Activated CD4-positive, alpha-beta T cell treated with anti-CD3 and anti-CD28 coated beads for 48 hours (primary cell): ENCODE measurements at places on chromosomes 16 and 17.

DNA sequence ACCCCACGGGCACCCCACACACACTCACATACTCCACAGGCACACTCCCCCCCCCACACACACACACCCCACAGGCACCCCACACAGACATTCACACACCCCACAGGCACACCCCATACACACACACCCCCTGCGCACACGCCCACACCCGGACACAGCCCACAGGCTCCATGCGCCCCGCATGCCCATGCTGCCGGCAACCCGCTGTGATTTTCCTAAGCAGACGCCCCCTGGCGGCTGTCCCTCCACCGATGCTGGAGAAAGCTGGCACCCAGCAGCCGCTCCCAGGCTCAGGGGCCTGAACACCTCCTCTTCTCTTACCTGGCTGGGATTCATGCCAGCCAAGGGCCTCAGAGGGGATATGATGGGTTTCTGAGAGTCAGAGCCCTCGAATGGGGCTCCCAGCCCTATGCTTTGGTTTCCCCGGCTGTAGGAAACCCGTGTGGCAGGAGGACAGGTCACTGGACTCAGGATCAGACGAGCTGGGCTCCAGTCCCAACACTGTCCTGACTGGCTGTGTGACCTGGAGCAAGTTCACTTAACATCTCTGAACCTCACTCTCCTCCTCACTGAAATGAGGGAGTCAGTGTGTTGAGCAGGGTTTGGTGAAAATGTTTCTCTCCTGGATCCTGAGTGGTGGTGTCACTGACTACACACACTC lies 19.6 kb upstream of the TNFRSF13B start:
- peak; percentile 89 for DNase-seq

- no peak for DNase-seq
Measured at GRCh38 chr16:71920658-71921057, 25.3 kb downstream of the IST1 start.

- peak; percentile 49 for DNase-seq
Measured at GRCh38 chr17:42678951-42679491, 2.2 kb upstream of the PLEKHH3 start.

DNA sequence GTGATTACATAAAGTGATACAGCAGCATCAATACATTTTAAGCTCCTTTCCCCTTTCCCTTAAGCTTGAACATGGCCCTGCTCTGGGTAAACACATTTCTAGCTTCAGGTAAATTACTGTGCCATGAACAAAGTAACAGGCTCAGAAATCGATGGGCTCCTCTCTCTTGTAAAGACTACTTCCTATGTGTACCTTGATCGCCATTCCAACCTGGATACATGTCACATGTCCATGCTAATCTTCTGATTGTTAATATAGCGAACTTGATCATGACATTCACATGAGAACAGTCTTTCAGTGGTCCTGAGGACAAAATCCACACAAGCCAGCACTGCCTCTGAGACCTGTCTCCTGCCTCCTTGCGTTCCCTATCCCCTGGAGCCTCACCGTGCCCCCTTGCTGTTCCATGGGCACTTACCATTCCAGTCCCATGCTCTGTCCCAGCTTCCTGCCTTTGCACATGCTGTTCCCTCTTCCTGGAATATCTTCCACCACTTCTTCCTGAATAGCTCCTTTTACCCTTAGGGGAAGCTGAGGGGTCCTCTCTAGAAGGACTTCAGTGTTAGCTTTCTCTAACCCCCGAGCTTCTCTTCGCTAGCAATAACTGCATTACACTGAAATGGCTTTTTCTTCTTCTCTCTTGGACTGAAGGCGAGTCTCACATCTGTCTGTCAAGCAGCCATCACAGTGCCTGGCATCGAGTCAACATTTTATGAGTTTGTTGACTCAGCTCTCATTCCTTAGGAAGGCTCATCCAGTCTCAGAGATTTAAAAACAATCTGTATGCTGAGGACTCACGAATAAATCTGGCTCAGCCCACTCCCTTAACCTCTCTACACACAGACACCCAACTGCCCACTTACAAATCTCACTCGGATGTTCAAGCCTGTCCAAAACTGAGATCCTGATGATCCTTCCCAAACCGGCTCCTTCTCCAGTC lies 93.3 kb downstream of the ASIC2 start:
- no peak for DNase-seq

GRCh38 chr16:645852-646678 lies 3.1 kb upstream of the WDR90 start:
- DNase-seq: no peak

DNA sequence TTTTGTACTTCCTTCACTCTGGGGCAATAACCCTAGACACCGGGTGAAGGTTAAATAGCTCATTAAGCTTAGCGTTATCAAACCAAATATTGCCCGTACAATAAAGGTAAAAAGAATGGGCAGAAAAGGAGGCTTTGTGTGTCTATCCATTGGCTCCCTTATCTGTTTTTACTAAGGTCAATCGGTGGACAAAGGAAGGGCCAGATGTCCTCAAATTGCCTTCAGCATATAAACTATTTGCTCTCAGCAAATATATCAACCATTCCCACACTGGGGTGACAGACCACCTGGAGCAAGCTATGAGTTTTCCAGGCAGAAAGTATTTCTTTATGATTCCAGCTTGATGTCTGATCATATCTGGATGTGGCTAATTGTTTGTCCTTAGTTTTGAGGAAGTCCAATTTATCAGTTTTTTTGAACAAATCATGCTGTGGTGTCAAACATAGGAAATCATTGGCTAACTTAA lies 25.3 kb upstream of the WIPI1 start:
- DNase-seq: no peak

- DNase-seq: no peak
Measured at GRCh38 chr16:47699106-47699505, 238.0 kb downstream of the PHKB start.

DNA sequence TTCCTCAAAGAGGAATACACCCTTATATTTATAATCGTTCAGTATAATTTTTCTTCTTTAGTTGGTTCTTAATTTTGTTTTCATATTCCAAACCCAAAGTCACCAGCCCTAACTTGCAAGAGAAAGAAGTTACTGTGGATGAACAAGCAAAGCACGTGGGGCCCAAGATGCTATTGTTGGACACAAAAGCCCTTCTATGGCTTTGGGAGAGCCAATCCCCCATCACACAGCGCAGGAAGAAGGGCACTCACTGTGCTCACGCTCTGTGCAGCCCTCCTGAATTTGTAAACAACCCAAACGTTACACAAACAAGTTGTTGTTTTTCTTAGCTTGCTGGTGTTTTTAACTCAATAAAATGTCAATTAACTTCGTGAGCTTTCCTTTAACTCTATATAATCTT lies 22.5 kb downstream of the SPPL2C start:
- DNase-seq: no peak
